ENCODE measurements at places on chromosomes 7 and 10.

GRCh38 chr7:7817748-7818147 is 99.3 kb upstream of the RPA3 start:
- no peak for DNase-seq

DNA sequence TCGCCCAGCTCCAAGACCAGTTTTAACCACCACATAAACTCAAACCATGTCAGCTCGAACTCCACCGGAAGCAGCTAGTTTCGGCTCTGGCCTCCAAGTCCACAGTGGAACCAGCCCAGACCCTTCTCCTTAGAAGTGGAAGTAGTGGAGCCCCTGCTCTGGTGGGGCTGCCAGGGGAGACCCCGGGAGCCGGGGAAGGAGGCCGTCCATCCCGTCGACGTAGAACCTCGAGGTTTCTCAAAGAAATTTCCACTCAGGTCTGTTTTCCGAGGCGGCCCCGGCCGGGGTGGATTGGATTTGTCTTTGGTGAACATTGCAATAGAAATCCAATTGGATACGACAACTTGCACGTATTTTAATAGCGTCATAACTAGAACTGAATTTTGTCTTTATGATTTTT is 87.5 kb downstream of the RGS10 start:
- no peak for DNase-seq

- no peak for DNase-seq
Measured at GRCh38 chr7:130927062-130927461, 193.1 kb upstream of the KLF14 start.

DNA sequence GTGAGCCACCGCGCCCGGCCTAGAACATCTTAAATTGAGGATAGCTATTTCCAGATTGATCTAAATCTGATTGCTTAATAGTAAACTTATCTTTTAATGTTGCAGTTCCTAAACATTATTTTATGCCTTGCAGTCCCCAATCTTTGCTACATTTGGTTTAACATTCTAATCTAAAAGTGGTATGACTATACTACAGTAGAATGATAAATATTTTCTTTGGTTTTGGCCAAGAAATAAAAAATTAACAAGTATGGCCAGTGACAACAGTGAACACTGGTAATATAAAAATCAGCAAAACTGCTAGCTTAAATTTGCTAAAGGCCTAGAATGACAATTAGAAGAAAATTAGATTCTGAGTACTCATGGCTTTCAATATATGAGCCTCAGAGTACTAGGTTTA is 73.5 kb downstream of the CDK6 start:
- no peak for DNase-seq

- DNase-seq, result no peak
Measured at GRCh38 chr10:81314471-81314870, 560.5 kb upstream of the NRG3 start.

- DNase-seq, result no peak
Measured at GRCh38 chr10:118472415-118473304, 122.8 kb downstream of the PRLHR start.

- DNase-seq, result no peak
Measured at GRCh38 chr10:30594077-30594476, 35.5 kb downstream of the LYZL2 start.

DNA sequence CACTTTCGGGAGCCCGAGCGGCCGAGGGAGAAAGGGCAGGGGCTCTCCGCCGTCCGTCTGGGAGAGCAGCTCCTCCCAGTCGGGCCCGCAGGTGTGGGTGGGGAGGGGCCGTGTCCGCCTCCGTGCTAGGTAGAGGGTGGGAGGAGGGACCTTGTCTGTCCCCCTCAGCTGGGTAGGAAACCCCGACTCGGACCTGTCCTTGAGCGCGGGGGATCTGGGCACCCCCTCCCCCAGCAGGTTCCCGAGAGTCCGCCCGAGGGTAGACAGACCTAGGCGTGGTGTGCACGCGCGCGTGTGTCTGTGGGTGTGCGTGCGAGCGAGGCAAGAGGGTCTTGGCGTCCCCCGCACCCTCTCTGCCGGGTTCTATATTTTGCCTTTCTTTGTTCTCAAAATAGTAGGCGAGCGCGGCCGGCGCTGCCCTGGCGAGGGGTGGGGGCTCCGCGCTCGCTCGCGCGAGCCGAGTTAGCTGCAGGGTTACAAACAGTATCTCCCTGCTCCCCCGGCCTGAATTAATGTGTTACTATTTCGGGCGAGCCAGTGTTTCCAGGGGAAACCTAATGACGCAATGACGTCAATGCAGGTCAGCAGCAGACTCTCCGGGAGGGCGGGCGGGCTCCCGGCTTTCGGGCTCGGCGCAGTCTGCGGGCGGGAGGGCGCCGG is 73.9 kb upstream of the LEP start:
- no peak for DNase-seq

DNA sequence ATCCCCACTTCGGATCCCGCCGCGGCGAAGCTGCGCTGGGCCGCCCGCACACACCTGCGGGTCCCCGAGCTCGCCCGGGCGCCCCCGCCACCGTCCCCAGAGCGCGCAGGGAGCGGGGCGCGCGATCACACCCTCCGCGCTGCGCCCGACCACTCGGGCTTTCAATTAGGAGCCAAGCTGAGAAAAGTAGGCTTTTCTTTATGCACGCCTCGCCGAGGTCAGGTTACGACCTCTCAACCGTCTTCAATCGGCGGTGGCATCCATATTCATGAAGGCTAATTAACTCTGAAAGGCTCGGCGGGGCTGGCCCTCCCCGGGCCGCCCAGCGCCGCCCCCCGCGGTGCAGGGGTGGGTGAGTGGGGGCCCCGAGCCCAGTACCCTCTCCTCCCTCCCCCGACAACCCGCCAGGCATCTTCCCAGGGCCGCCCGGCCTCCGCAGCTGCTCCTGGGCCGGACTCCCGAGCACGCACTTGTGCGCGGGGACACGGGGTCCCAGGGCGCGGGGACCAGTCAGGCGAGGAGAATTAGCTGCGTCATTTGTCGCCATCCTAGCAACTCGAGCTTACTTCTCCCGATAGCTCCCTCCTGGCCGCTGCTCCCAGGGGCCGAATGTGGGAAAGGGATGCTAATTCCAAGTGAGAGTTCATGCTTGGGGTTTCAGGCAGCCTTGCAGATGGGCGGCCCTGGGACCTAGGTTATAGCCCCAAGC is 155.5 kb upstream of the LYZL2 start:
- no peak for DNase-seq
